ENCODE measurements at places on chromosomes 1 and 21. TPM values are rescaled to one million over a fixed set of nuclear protein-coding genes. Genes with fewer than 3 reads are reported as not detected.

DNA sequence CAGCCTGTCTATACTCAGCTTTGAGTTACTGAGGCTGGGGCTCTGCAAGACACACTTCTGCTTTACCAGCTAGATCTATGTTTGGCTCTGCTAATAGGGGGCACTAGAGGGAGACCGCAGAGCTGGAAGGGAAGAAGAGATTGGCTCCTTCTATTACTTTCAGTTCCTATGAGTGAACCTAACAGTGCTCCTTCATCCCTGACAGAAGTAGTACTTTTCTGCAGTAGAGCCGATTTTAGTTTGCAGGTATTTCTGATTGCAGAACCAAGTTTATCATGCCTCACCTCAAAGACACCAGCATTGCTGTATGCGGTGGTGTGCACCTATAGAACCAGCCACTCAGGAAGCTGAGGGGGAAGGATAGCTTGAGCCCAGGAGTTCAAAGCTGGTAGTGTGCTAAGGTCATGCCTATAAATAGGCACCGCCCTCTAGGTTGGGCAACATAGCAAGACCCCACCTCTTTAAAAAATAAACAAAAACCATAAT is 5.7 kb upstream of the ZDHHC18 start:
- DNase-seq: no peak

DNA sequence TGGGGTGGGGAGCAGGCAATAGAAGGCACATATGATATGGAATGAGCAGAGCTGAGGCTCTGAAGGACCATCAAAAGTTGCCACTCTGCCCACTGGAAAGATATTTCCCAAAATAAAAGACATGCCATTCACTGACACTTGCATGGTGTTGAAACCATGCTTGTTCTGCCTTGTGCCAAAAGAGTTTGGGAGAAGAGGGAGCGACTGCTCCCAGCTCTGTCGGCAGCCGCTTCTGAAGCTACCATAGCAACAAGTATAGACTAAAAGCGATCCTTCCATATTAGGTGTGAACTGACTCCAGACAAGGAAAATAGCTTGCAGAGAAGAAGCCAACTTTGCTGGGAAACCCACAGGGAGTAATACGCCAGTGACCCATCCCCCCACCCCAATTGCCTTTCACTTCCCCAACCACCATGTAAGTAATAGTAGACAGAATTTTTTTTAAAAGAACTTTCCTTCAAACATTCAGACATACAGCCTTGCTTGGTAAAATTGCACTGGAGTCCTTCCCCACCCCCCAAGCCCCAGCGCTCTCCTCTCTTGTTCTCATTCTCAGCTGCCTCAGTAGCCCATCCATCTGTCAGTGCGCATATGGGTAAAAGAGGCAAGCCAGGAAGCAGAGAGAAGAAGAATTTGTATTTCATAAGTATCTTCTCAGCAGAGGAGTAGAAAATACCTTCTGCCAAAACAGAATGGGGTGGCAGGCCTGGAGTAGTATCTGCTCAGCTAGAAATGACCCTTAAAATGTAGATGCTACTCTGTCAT is 263.7 kb downstream of the OMA1 start:
- DNase-seq: no peak

DNA sequence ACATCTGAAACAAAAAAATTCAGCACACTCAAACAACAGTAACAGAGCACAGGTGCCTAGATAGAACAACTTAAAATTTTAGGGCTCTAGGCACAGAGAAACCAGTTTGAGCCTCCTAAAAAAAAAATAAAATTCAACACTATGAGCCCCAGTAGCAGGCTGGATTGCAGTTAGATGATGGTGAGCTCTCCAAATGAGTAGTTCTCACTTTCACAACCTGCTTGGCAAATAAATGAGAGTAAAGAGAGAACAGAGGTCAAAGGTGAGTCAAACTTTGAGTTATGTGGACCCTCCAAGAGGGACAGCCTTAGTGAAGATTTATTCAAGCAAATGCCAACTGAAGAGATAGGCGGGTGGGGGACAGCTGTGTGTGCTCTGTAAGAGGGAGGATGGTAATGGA is 3.6 kb downstream of the BEND5 start:
- DNase-seq: no peak

GRCh38 chr1:168007691-168008090 is 70.8 kb upstream of the MPC2 start:
- DNase-seq: no peak

DNA sequence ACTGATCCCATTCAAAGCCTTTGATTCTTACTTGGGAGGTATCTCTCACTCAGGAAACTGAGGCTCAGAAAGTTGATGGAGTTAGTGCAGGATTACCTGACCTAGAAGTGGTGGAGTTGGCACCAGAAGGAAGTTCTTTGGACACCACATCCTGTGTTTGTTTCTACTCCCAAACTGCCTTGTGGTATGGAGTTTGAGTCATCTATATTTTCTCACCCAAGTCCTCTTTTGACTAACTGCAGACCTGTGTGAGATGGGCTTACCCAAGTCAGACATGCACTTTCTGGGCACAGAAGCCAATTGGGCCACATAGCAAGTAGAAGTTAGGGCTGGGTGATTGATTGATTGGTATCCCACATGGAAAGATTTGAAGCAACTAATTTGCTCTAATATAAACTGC is 36.1 kb downstream of the FGGY start:
- no peak for DNase-seq

DNA sequence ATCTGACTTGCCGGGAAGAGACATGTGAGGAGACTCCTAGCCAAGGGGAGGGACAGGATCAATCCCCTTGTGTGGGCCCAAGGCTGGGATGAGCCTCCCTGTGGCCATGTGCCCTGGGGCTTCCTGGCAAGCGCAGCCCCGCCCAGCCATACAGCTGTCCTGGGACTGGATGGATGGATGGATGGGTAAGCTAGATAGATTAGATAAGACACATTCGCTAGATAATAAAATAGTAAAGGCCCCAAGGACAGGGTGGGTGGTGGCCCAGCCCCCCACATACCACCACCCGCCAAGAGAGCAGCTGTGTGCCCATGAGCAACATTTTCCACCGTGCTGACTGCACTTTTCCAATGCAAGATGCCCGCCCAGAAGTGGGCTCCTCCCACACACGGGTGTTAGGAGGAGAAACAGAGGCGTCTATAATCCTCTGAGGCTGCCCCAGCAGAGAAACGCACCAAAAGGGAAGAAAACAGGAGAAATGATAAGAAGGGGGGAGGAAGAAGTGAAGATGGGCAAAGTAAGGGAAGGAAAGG is 25.1 kb downstream of the ZBTB17 start:
- peak; percentile 63 for DNase-seq

DNA sequence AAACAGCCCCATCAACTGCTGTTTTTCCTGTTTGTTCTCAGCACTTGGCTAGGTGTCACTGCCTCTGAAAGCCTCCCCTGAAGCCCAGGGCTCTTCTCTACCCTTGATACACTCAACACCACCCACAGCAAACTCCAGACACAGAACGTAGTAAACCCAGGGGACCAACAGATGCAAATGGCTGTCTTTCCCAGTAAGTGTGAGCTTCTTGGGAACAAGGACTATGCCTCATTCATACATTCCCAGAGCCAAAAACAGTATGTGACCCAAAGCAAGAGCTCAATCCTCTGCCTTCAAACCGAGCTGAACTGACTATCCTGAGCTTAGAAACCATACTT is 4.4 kb downstream of the LBR start:
- no peak for DNase-seq

- no peak for DNase-seq
These were observed 10.0 kb upstream of the FAM110D start for GRCh38 chr1:26148887-26149286.

DNA sequence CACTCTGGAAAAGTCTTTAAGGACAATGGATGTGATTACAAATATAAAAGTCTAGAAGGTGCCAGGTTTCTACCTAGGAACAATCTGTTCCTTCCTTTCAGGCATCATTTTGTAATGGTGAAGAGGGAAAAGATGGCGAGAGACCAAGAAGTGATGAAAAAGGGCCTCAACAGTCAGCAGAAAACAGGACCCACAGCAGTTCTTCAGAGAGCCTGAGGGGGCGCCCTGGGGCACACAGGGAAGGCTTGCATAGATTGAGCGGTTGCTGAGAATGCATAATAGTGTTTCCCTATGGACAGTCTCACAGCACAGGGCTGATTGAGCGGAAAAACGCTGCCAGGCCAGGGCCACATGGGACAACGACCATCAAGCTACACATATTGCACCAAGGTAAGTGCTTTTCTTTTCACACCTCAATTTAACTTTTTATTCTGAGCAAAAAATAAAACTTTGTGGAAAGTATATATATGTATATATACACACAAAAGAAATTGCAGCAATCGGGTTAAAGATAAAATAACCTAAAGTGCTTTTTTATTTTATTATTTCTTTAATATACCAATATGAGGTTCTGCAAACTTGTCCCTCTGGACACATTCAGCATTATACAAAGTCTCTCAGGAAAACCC is 3.1 kb upstream of the YRDC start:
- DNase-seq: peak; percentile 83

DNA sequence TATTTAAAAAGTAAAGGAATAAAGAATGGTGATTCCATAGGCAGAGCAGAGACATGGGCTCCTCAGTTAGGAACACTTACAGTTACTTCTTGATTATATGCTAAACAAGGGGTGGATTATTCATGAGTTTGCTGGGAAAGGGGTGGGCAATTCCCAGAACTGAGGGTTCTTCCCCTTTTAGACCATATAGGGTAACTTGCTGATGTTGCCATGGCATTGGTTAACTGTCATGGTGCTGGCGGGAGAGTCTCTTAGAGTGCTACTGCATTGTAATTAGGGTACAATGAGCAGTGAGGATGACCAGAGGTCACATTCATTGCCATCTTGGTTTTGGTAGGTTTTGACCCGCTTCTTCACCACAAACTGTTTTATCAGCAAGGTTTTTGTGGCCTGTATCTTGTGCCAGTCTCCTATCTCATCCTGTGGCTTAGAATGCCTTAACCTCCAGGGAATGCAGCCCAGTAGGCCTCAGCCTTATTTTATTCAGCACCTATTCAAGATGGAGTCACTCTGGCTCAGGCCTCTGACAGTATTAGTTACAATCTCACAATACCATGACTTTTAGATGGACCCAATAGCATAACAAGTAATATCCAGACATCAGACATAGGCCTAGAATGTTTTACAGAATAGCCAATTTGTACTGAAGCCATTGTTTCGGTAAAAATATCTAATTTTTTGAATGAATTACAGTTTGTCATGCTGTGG is 106.8 kb downstream of the ZBTB18 start:
- DNase-seq: no peak

GRCh38 chr1:58783090-58783992 is 506 bp downstream of the JUN start:
- DNase-seq: peak; percentile 45

DNA sequence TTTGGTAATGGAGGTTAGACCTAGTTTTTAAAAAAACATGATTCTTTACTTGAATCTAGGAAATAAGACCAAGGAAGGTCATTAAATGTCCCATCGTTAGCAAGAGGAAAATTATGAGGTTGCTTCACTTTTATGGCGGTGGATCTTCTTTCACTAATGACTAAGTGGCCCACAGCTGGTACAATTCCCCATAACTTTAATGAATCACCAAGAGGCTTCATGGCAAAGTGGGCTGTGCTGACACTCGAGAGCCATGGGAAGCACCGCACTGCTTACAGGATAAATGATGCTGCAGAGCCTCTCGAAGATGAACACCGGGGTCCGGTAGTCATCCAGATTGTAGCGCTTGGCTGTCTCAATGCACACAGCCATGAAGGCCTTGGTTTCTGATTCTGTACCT is 108.8 kb downstream of the UBR4 start:
- no peak for DNase-seq

GRCh38 chr1:209106237-209106741 is 477.2 kb upstream of the CAMK1G start:
- peak; percentile 26 for DNase-seq

- DNase-seq: peak; percentile 17
These were observed 31.7 kb upstream of the ADARB1 start for GRCh38 chr21:45042664-45043161.

DNA sequence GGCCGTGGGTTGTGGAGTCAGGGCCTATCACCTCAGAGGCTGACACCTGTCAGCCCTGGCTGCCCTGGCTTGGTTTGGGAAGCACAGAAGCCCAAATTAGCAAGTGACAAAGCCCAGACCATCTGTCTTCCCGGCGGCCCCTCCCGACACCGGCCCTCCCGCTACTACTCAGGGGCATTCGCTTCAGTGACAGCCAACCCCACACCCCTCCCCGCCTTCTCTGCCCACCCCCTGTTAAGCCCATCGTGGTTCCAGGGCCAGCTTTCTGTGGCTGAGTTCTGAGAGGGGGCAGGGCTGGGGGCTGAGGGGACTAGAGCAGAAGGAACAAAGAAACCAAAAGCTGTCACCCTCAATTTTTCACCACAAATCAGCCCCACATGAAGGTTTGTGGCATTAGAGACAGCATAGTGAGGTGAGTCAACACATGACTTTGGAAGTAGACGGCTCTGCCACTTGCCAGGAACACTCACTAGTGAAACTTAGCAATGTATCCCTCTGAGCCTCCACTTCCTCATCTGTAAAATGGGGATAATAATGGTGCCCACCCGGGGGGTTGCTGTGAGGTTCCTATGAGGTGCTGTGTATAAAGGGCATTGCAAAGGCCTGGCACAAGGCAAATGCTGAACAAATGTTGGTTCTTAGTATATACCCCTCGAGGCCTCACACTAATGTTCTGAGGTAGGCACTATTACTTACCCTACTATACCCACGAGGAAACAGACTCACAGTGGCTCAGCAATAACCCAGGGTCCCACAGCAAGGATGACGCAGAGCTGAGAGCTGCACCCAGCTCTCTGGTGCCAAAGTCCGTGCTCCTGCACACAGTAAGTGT is 5.2 kb upstream of the TNNI1 start:
- no peak for DNase-seq

DNA sequence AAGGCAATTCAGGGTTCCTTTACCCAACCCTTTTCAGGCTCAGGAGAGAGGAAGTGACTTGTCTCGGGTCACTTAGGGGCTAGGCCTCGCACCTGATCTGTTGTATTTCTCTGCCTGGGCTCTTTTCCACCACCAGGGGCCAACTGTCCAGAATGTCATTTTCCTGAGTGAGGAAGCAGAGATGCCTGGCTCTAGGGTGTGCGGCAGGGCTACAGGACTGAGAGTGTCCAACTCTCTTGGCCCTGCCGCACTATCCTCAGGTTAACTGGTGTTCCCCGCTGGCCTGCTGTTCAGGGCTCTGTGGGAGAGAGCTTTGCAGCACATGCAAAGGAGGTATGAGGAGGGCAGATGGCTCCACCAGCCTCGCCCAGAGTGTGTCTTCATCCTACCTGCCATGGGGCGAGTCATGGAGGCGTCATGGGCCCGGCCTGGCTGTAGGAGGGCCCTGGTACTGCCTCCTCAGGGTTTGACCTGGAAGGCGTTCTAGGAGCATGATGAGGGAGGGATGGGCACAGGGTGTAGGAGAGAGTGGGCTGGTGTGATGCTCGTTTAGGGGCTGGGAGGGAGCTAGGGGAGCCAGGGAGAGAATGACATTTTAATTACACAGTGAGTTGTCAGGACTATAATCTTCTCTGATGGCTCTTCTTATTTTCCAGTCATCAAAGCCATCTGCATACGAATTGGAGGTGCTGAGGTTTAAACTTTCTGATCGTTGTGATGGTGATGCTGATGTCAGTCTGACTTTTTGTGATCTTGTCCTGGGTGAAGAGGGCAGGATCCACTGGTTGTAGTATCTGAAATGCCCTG is 128.3 kb downstream of the NOS1AP start:
- no peak for DNase-seq

GRCh38 chr1:84573967-84574842 is at the start of gene CTBS:
Gene CTBS, minus strand, starts transcription at chr1:84574440. Its CDS starts 25 bp downstream, at chr1:84574415.
- peak; percentile 88 for DNase-seq

GRCh38 chr1:93615582-93616150 is 66.0 kb downstream of the BCAR3 start:
- DNase-seq: no peak

Gene UQCRHL
- total RNA-seq: 1.7 TPM

Gene EXTL1
- total RNA-seq: not detected

Gene SMPDL3B
- 57.1 TPM for total RNA-seq

Gene TRIM46
- total RNA-seq: 0.64 TPM

Gene OR2L13
- not detected for total RNA-seq

Gene AUNIP
- not detected for total RNA-seq

Gene SUSD4
- 1.9 TPM for total RNA-seq

Gene TAF5L
- total RNA-seq: 15.9 TPM
